Thoracic aorta endothelial cell (primary cell): ENCODE measurements at places on chromosomes 7 and 10. TPM values are rescaled to one million over a fixed set of nuclear protein-coding genes. Genes with fewer than 3 reads are reported as not detected.

Gene CADPS2
- 74.7 and 81.0 TPM in 2 replicates for total RNA-seq

Gene ASAH2
- total RNA-seq, result 0.27 and 0.43 TPM in 2 replicates

Gene CPN1
- not detected in 2 replicates for total RNA-seq

Gene FAM241B
- total RNA-seq, result 0.13 TPM in 1 of 2 replicates, not detected in the other

Gene KCNH2
- total RNA-seq, result under 0.01 and 0.07 TPM in 2 replicates
